ENCODE measurements at places on chromosomes 3 and 15.

- no peak for DNase-seq
Observed at GRCh38 chr3:66010739-66011655, 27.7 kb downstream of the MAGI1 start.

- DNase-seq, result no peak
Observed at GRCh38 chr15:33616475-33616874, 305.7 kb downstream of the RYR3 start.

GRCh38 chr15:92631721-92632120 lies 23.9 kb downstream of the FAM174B start:
- DNase-seq, result no peak

- no peak for DNase-seq
Observed at GRCh38 chr15:85452436-85452835, 72.0 kb downstream of the AKAP13 start.

GRCh38 chr15:90706394-90707327 lies 10.5 kb upstream of the BLM start:
- no peak for DNase-seq

GRCh38 chr15:101038327-101039003 lies 119.3 kb downstream of the LRRK1 start:
- peak; percentile 8 for DNase-seq

- no peak for DNase-seq
Observed at GRCh38 chr3:104628185-104628789, 738.4 kb upstream of the ALCAM start.

DNA sequence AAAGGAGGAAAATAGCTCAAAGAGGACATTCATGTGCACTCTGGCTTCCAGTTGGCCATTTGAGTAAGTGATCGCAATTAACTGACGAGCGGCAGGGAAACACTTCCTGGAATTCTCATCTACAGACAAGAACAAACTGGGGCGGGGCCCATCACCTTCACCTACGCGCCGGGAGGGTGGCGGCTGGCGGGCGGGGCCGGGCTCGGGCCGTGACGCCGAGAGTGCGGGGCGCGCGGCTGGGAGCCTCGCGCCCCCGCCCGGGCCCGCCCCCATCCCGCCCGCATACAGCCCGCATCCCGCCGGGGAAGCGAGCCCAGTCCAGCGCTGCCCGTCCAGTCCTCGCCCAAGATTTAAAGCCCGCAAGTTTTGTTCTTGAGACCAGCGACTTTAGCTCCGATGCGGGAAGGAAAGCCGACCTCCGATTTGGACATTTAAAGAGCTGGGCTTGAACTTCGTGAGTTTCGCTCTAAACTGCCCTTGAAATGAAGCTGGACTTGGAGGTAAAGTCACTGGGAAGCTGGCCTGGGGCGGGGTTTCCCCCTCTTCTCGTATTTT lies at the start of gene B3GNT5:
TSS of gene B3GNT5 (plus strand) at position 281 of the 555 bp plus-strand sequence. CDS start 16,546 bp downstream, outside the sequence.
- peak; percentile 55 for DNase-seq

GRCh38 chr3:56758539-56758981 lies 43.2 kb downstream of the ARHGEF3 start:
- peak; percentile 42 for DNase-seq

GRCh38 chr3:52752045-52752660 lies 18.6 kb downstream of the NEK4 start:
- no peak for DNase-seq

DNA sequence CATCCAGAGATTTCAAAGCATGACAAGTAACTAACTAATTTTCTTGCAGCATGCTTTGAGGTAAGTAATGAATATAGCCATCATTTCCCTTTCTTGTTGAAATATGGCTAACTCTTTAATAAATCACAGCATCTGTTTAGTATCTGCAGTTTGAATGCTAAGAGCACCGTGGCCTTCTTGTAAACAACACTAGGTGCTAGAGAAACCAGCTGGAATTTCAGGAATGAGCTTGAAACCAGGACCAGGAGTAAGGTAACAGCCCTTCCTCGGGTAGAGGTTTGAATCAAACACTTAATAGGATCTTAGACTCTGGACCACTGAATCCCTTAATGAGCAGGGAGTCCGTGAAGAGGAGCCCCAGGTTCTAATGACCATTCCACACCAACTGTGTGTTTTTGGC lies 13.6 kb downstream of the CALML4 start:
- DNase-seq, result no peak

DNA sequence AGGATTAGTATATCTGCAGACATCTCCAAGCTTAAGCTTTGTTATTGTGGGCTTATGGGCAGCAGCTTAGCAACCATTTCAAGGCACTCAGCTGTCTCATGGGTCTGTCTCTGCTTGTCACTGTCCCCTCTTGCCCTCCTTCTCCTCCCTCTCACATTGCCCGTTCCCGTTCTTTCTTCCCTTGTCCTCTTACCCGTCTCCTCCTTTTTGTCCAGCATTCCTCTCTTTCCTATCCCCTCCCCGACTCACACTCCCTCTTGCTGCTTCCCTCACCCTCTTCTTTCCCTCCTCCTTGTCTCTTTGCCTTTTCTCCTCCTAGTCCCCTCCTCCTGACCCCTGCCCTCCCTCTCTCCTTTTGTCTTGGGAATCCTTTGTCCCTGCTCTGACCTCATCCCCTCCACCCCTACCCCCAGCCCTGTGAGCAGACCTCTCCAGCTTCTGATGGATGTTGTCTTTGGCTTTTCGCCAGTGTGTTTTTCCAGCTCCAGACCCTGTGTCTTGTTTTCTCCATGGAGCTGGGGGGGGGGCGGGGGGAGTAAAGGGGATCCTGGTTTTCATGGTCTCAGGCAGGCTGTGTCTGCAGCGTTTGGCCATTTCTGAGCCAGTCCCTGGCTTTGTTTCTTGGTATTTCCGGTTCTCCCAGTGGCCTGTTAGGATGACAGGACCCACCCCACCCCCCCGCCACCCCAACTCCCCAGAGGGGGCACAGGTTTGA lies 47.9 kb upstream of the TRAK1 start:
- no peak for DNase-seq

GRCh38 chr15:94162939-94163338 lies 68.4 kb upstream of the MCTP2 start:
- DNase-seq, result no peak

DNA sequence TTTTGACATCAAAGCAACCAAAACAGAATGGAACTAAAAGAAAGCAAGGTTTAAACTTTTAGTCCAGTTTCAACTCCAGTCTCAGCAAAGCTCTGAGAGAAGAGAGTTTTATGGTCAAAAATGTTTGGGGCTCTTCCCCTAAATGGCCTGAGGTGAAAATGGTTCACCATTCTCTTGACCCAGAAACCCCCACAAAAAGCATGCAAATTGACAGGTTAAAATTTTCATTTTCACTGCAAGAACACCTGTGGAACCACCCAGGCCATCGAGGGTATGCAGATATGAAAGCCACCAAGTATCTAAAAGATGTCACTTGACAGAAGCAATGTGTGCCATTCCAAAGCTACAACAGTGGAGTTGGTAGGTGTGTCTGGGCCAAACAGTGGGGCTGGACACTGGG lies 195.0 kb downstream of the MAGI1 start:
- no peak for DNase-seq

- DNase-seq, result no peak
Observed at GRCh38 chr3:154119951-154120350, 1.2 kb upstream of the ARHGEF26 start.

- no peak for DNase-seq
Observed at GRCh38 chr3:30948426-30948825, 54.0 kb upstream of the GADL1 start.

DNA sequence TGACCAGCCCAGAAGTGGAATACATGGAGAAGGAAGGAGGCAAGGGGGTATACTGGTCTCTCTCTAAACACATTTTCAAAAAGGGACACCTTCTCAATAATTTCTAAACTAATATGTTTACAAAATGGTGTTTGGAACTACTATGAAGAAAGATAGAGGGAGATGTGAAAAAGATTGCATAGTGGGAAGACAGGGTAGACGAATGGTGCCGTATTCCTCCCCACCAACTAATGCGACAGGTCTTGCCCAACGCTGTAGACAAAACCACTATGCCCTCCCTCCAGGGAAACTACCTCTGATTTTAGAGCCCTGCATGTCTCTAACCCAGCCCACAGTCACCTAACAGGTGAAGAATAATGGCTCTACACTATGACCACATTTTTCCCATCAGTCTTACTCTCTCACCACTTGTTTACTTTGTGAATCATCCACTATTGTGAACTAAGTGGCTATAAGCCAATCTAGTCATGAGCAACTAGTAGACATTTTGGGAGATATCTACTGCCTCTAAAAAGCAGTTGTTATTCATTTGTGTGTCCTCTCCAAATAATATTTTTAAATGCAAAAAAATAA lies 108.2 kb upstream of the UBE2E2 start:
- no peak for DNase-seq

GRCh38 chr15:61099020-61099810 lies 129.9 kb downstream of the RORA start:
- no peak for DNase-seq

GRCh38 chr15:68517285-68517761 lies 61.5 kb upstream of the CORO2B start:
- no peak for DNase-seq

GRCh38 chr3:23496165-23496564 lies 293.0 kb downstream of the UBE2E2 start:
- no peak for DNase-seq

Data from stimulated activated CD4-positive, alpha-beta T cell treated with anti-CD3 and anti-CD28 coated beads, Interleukin-2, amount 100 ng/mL, for 24 hours (primary cell).